NCI-H1930 (cell line): ENCODE measurements at places on chromosomes 11 and 22.

DNA sequence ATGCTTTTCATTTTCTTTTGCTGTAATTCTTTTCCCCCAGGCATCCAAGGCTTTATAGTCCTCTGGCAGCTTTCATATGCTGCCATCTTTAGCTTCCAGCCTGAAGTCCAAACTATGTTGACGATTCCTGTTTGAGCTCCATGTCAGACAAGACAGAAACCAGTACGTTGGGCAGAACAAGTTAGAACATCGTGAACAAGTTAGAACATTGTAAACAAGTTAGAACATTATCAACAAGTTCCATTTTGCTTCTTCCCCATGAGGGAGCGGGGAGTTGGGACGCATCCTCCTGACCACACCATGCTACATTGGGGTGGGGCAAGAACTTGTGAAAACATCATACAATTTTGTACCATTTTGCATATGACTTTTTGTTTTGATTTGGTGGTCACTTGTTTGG, 23.9 kb downstream of the GLB1L2 start:
- no peak for DNase-seq

- no peak for DNase-seq
Observed at GRCh38 chr11:68373189-68373814, 60.9 kb downstream of the LRP5 start.

DNA sequence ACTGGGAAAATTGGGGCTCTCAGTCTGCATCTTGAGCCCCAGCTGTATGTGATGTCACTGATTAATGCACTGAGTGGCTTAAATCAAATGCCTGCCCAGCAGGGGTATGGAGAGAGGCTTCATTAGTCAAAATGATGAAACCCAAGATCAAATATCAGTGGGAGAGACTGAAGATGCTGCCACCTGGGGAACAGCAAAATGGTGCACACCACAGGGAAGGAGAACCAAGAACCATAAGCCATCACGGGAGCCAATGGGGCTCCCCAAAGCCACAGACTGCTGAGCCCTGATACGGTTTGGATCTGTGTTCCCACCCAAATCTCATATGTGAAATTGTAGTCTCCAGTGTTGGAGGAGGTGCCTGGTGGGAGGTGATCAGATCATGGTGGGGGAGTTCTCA, 85.6 kb downstream of the CTTN start:
- no peak for DNase-seq

- DNase-seq: no peak
Observed at GRCh38 chr11:104624021-104624420, 274.2 kb downstream of the CASP12 start.

DNA sequence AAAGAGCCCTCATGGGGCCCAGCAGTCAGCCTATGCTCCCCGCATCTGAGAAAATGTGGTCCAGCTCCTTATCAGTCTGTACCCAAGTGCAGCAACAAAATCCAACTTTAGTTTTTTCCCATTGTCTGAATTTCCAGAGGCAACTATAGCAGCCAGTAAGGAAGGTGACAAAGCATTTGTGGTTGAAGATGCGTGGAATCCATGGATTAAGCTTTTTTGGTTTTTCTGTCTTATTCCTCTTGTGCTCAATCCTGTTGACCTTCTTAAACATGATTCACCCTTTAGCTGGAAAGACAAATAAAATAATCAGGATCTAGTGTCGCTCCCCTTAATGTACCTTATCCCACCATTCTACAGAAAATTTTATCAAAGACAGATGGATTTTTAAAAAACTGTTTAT, 14.3 kb downstream of the GDPD4 start:
- DNase-seq: no peak

GRCh38 chr11:88105526-88105925, 69.7 kb downstream of the RAB38 start:
- no peak for DNase-seq

DNA sequence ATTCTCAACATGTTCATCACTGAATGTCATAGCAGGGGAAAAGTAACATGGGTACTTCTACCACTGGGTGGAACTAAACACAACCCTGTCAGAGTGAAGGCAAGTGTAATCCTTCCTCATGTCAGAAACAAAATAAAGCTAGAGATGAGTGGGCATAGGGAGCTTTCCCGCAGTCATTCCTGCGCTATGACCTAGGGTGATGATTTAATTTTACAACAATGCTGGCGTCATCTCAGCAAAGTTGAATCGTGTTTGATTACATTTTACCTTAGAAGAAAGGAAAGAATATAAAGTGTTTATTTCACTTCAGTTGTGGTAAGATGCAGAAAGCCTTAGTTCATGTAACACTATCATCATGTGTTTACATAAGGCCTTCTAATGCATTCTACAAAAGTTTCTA, 355.6 kb downstream of the METTL15 start:
- DNase-seq: no peak

DNA sequence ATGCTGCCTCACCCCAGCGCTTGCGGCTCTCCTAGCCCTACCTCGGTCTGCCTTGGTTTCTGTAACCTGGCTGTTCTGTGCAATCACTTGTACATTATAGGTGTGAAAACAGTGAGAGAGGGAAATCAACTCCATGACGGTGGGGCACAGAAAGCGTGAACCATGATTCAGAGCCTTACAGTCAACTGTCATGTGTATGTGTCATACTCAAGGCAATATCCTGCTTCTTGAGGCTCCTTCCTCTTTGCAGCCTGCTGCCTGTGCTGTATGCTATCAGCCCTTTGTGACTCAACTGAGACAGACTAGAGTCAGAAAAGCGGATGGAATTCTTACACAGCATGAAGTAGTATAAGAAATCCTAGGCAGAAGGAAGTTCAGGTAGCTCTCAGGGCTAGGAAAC, 2.1 kb downstream of the NRIP3 start:
- no peak for DNase-seq

GRCh38 chr22:23243006-23243573, 62.8 kb downstream of the BCR start:
- no peak for DNase-seq

DNA sequence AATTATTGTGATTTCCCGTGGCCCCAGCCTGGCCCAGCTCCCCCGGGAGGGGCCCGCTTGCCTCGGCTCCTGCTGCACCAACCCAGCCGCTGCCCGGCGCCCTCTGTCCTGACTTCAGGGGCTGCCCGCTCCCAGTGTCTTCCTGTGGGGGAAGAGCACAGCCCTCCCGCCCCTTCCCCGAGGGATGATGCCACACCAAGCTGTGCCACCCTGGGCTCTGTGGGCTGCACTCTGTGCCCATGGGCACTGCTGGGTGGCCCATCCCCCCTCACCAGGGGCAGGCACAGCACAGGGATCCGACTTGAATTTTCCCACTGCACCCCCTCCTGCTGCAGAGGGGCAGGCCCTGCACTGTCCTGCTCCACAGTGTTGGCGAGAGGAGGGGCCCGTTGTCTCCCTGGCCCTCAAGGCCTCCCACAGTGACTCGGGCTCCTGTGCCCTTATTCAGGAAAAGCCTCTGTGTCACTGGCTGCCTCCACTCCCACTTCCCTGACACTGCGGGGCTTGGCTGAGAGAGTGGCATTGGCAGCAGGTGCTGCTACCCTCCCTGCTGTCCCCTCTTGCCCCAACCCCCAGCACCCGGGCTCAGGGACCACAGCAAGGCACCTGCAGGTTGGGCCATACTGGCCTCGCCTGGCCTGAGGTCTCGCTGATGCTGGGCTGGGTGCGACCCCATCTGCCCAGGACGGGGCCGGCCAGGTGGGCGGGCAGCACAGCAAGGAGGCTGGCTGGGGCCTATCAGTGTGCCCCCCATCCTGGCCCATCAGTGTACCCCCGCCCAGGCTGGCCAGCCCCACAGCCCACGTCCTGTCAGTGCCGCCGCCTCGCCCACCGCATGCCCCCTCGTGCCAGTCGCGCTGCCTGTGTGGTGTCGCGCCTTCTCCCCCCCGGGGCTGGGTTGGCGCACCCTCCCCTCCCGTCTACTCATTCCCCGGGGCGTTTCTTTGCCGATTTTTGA, 3.3 kb upstream of the ANKRD13D start:
- no peak for DNase-seq

DNA sequence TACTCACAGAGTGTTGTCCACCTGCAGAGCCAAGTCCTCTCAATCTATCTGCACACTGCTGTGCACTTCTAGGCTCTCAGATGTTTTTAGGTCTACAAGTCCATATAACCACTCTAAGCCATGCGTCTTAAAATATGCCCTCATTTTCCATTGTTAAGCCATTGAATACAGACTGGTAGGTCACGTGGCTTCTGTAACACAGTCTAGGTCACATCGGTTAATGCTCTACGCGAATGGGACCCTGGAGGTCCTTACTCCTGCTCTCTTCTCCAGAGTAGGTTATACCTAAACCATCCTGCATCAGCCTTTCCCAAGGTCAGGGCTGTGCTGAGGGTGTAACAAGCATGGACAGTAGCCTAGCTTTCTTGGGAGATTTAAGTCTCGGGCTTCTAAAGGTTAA, 819 bp downstream of the JAML start:
- no peak for DNase-seq

- no peak for DNase-seq
Observed at GRCh38 chr11:134759274-134759673, 347.2 kb upstream of the B3GAT1 start.
